Stimulated activated CD8-positive, alpha-beta memory T cell treated with anti-CD3 and anti-CD28 coated beads, Interleukin-7, amount 100 ng/mL, for 1 hour (primary cell): ENCODE measurements at places on chromosomes 6 and 20.

DNA sequence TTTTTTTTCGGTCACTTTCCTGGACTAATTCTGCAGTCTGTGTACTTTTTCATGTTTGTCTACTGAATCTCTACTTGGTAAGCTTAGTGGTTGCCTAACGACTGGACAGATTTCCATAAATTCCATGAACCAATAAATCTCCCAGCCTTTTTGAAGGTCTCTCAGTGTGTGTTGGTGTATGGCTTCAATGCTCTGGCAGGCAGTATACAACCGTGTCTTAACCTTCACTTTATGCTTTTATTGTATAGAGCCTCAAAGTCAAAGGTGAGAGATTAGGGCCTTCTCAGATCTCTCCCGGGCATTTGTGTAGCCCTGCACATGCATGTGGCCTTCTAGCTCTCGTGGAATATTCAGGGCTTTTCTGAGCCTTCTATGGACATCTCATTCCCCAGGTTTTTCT lies 14.3 kb upstream of the CMTR1 start:
- DNase-seq: no peak

GRCh38 chr20:22568872-22569344 lies 15.5 kb downstream of the FOXA2 start:
- DNase-seq: no peak

- no peak for DNase-seq
Observed at GRCh38 chr20:54067606-54068174, 2.7 kb downstream of the BCAS1 start.

- DNase-seq: no peak
Observed at GRCh38 chr20:46006022-46006705, 2.5 kb upstream of the MMP9 start.

- no peak for DNase-seq
Observed at GRCh38 chr20:53080969-53081871, 109.1 kb downstream of the TSHZ2 start.

- DNase-seq: no peak
Observed at GRCh38 chr6:54719633-54720032, 126.9 kb upstream of the FAM83B start.

GRCh38 chr20:58927490-58928061 lies 53.5 kb upstream of the NELFCD start:
- DNase-seq: no peak

DNA sequence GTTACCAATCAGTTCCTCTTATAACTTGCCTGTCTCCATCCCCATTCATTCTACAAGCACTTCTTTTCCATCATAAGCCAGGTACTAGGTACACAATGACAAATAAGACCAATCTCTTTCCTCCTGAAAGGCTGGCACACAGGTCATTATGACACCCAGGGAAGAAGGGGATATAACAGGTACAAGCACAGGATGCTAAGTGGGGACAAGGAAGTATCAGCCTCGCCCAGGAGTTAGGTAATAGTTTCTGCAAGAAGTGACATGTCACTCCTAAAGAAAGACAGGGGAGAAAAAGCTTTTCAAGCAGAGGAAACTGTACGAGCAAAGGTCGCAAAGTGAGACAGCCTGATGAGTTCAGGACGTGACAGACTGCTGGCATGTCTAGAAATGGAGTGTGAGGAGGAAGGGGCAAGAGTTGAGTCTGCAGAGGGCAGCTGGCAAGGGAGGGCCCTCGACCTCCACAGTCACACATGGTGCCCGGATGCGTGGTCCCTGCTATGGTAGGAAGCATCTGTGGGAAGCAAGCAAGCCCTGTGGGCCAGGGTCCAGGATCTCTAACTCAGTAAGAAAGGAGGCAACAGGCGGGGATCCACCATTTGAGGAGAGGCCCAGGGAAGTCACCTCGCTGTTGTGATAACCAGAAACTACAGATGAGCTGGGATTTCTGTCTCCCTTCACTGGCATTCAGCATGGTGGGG lies 40.4 kb downstream of the GPLD1 start:
- DNase-seq: no peak

DNA sequence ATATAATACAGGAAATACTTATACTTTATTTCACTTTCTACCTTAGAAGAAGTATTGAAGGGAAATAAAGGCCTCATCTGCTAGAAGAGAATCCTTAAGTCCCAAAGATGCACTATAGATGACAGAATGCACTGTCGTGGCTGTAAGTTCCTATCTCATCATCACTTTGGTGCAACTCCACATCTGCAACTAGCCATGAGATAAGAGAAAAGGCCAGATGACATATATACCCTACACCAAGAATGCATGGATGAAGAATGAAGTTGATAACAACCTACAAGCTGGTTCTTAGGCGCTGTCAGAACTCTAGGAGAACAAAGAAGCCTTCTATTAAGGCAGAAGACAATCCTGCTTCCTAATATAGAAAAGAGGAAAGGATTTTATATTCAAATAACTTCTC lies 11.6 kb upstream of the PLN start:
- no peak for DNase-seq

DNA sequence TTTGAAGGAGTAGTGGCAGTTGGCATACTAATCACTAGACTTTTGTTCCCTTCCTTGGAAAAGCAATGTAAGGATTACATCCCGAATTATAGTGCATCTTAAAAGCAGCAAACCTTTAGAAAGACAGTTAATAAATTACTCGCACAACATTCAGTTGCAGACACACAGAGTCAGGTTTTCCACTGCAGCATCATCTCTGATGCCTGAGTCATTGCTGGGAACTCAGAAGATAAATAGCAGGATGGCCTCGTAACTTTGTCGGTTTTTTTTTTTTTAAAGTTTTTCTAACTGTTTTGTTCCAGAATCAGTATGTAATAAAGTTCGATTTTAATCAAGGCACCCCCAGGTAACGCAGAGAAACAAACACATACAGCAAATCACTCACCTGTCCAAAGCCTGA lies 34.3 kb downstream of the GJA10 start:
- DNase-seq: no peak

DNA sequence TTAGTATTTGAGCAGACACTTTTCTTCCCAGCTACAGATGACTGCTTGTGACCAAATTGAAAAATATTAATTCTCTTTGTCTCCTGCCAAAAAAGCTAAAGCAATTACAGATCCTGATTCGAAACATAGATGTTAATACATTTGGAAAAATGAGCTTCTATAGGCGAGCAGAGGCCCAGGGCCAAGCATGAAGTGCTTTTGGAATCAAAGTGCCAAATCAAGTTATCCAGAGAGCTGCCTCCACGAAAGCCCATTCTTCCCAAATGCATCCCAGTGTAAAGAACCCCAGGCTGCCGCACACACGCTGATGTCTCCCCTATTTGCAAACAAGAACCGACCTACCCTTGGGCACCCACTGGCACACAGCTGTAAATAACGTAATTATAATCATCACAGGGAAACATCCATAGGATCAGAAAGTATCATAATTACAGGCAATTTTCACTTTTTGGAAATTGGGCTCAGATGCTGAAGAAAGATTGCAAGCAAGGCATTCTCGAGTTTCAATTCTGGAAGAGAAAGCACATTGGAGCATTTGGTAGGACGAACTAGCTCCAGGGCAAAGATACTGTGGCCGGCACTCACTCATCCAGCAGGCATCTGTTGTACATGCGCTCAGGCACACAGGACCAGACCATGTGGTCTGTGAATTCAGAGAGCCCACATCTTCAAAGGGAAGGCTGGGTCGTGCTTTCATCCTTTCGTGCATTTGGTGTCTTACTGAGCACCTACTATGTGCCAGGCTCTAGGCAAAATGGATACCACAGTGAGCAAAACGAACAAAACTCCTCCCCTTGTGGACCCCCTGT lies 45.9 kb downstream of the BMP7 start:
- DNase-seq: no peak

DNA sequence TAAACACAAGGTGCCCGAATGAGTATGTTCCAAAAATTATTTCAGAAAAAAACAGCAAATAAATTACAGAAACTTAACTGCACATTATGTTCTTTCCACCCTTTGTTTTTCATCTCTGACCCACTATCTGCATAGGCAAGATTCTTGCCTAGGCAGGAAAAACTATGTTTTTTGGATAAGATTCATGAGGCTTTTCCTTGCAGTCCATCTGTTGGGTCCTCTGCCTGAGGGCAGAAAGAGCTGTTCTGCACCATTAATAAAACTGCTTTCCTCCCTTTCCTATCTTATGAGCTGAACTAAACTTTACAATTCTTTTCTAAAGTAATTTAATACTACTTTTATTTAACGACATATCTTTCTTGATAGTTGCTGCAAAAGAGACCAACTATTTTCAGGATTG lies 21.1 kb downstream of the ENPP1 start:
- no peak for DNase-seq

DNA sequence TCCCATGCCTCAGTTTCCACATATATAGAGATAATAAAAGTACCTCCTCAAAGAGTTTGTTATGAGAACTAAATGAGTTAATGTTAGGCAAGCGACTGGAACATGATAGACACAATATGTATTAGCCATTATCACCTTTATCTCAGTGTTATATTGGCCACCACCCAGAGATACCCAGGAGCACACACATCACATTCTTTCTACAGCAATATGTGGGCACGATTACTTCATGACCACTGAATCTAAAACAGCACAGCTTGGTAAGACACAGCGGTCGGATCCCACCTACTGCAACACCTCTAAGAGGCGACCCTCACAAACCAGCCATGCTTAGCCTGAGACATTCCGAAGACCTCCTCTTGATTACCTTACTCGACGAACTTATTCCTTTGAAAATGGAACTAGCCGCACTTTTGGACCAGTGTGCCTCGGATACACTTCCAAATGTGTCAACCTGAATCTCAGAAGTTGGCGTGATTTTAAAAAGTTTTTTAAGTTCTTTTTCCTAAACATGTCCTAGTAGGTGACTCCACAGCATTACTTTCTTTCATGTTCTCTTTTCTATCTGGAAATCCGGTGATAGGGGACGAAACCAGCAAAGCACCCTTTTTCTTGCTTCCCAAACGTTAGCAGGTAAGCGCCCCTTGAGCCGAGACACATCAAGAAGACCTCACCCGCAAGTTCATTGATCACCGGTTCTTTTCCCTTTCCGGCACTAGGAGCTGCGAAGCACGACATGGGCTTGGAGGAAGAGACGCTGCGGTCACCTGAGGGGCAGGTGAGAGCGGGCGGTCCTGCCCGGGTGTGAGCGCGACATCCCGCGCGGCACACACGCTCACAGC lies 923 bp downstream of the GMDS start:
- DNase-seq: no peak

- no peak for DNase-seq
Observed at GRCh38 chr6:166104107-166104506, 63.5 kb downstream of the TBXT start.

DNA sequence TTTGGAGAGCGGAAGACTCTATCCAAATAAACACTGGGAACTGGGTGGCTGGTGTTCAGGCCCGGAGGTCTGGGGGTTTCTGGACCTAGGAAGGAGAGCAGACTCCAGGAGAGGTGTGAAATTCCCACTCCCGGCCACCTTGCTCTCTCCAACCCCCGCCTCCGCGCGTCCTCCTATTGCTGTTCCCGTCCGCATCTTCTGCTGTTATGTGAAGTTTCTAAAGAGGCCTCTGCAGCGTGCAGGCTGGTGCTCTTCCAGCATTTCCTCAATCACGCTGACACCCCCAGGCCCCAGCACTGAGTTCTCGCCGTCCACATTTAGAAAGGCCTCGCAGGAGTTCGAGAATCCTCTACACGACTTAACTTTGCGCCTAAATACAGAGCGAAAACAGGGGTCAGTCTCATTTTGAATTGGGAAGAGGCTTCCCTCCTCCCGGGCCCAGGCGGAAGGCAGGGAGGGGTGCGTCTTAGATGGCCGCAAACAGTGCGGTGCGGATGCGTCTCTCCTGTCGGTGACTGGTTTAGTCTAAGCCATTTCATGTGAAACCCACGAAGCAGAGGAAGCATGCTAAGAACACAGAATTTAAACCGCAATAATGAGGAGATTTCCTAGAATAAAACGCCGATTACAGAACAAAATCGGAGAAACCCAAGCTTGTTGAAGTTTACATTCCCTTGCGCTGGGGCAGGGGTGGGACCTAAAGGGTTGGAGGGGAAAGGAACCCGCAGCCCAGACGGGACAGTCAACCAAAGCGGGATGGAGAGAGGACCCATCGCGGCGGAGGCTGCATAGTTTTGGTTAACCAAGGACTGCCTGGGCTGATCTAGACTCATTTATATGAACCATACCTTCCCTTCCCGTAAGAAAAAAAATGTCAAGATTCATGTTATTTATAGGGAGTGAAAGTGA lies 4.0 kb upstream of the FOXF2 start:
- DNase-seq: no peak

- no peak for DNase-seq
Observed at GRCh38 chr6:158686311-158686710, 36.5 kb downstream of the SYTL3 start.

GRCh38 chr6:122620428-122620827 lies 10.2 kb downstream of the PKIB start:
- no peak for DNase-seq

DNA sequence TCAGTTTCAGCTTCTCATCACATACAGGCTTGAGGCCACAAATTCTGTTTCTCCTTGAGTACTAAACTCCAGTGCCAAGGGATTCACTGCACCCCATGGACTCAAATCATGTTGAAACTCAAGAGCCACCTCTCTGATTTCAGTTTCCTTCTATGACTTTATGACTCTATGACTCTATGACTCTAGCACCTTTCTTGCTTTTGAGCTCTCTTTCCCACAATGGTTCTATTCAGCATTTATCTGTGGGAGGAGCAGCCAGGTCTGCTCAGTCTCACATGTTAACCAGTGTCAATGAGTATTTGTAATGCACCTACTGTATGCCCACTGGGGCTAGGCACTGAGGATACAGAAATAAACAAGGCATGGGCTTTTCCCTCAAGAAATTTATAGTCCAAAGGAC lies 14.6 kb upstream of the SLC22A2 start:
- no peak for DNase-seq

- no peak for DNase-seq
Observed at GRCh38 chr6:35469751-35470662, 1.8 kb downstream of the RPL10A start.

DNA sequence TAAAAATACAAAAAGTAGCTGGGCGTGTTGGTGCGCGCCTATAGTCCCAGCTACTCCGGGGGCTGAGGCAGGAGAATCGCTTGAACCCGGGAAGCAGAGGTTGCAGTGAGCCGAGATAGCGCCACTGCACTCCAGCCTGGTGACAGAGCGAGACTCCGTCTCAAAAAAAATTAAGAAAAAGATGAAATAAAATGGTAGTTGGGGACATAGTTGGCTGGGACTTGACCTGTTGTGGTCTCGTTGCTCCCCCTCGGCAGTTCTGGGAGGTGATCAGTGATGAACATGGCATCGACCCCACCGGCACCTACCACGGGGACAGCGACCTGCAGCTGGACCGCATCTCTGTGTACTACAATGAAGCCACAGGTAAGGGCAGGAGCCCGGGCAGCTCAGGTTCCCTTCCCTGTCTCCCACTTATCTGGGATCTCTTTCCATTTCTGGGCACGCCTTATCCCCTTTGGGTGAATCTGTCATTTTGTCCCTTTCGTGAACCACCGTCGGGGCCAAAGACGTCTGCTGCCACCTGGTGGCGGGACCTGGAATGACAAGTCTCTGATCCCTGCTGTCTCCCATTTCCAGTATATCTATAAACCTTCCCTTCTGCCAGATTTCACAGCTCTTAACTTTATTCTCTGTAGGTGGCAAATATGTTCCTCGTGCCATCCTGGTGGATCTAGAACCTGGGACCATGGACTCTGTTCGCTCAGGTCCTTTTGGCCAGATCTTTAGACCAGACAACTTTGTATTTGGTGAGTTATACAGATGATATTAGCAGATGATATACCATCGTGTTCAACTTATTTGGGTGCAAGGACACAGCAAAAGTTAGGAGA lies 2.3 kb downstream of the TUBB start:
- DNase-seq: peak; percentile 87

- no peak for DNase-seq
Observed at GRCh38 chr6:52983159-52983848, 11.8 kb downstream of the GSTA4 start.
